ENCODE measurements at places on chromosomes 13 and 19.

DNA sequence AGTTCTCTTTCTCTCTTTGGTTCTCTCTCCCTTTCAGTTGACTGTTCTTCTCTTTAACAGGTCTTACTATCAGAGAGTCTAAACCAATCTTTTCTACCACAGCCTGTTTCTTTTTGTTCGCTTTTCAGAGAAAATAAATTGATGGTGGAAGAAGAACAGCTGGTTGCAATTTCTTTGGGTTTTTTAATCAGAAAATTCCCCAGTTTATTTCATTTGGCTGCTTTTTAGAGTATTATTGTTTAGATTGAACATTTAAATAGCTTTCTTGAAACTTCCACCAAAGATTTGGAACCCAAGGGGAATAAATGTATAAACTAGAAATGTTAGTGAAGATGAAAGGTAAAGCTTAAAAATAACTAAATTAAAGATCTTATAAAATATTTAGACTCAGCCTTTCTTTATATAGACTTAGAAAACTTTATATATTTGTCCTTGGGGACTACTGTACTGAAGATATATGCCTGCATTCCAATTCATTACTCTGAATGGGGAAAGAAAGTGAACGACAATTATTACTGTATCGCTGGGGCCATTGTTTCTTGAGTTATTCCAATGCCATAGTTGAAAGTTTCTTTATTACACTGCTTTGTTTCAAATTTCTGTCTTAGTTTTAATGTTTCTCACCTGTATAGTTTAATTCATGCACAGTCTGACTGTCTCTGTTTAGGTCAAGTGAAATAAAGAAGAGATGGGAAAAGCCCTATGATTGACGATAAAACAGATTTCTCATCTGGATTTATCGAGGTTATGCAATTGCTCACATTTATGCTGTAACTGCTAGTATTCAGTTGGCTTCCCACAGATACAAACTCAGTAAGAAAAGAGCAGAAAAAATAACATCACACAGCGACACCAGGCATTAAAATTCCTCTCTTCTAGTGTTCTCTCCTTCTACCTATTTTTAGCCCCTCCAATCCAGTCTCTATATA is 169.4 kb upstream of the CSNK1A1L start:
- DNase-seq, result no peak

- no peak for DNase-seq
Measured at GRCh38 chr19:38900202-38900629, 447 bp downstream of the NFKBIB start.

GRCh38 chr13:25267715-25268114 is 19.6 kb downstream of the MTMR6 start:
- DNase-seq, result no peak

GRCh38 chr13:73210218-73210883 is 151.5 kb downstream of the KLF5 start:
- DNase-seq, result no peak

- DNase-seq, result no peak
Measured at GRCh38 chr13:101139081-101139480, 277.2 kb downstream of the NALCN start.
